ENCODE measurements at places on chromosomes 5 and 9. TPM values are rescaled to one million over a fixed set of nuclear protein-coding genes. Genes with fewer than 3 reads are reported as not detected.

The ZNF454 gene
- not detected for total RNA-seq

The SETX gene
- 39.3 TPM for total RNA-seq

The PAEP gene
- not detected for total RNA-seq

The SLC45A2 gene
- not detected for total RNA-seq

The C9 gene
- total RNA-seq, result not detected

DNA sequence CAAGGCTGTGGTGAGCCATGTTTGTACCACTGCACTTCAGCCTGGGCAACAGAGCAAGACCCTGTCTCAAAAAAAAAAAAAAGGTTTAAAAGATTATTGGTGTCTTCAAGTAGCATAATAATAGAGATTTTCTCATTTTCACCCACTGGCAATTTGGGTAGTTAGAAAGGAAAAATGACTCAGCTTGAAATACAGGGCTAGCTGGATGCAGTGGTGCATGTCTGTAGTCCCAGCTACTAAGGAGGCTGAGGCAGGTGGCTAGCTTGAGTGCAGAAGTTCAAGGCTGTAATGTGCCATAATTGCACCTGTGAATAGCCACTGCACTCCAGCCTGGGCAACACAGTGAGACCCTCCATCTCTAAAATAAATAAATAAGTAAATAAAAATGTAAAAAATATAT lies 111.1 kb downstream of the ARRDC3 start:
- no peak overlapping the region for H3K27ac ChIP-seq
- peaks cover 10% of the 10 kb centered on the region for H3K4me1 ChIP-seq
- H3K27me3 ChIP-seq, result no peaks in the 10 kb centered on the region
- H3K36me3 ChIP-seq, result no peaks in the 10 kb centered on the region
- DNase-seq, result no peak
- no peak overlapping the region for H3K4me3 ChIP-seq

GRCh38 chr5:177023303-177023664 lies 788 bp downstream of the ZNF346 start:
- no peaks in the 10 kb centered on the region for H3K27me3 ChIP-seq
- DNase-seq, result no peak
- peak overlapping the region; percentile 73 for H3K27ac ChIP-seq
- peak overlapping the region; percentile 92 for H3K4me3 ChIP-seq
- H3K36me3 ChIP-seq, result no peaks in the 10 kb centered on the region

GRCh38 chr5:30343707-30344106 lies 849.8 kb upstream of the CDH6 start:
- DNase-seq, result no peak
- no peaks in the 10 kb centered on the region for H3K27me3 ChIP-seq
- no peaks in the 10 kb centered on the region for H3K4me1 ChIP-seq

DNA sequence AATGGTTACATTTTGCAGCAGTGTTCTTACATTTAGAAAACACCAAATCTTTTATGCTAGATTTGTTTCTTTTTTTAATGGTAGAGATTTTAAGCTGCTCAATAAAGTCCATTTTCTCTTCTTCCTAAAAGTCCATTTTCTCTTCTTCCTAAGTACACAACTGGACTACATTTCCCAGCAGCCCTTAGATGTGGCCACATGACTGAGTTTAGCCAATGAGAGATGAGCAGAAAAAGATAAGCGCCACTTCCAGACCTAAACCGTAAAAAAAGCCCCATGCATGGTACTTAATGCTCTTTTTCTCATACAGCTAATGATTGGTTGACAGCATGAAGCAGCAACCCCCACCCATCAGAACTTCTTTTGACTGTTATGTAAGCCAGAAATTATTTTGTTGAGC lies 206.7 kb downstream of the FAM114A2 start:
- H3K36me3 ChIP-seq, result no peaks in the 10 kb centered on the region
- no peaks in the 10 kb centered on the region for H3K27me3 ChIP-seq
- H3K4me3 ChIP-seq, result no peak overlapping the region
- H3K4me1 ChIP-seq, result no peaks in the 10 kb centered on the region
- no peak overlapping the region for H3K27ac ChIP-seq

- DNase-seq, result no peak
- H3K27me3 ChIP-seq, result no peaks in the 10 kb centered on the region
- no peaks in the 10 kb centered on the region for H3K4me1 ChIP-seq
- no peaks in the 10 kb centered on the region for H3K36me3 ChIP-seq
Observed at GRCh38 chr9:98892288-98892687, 51.4 kb upstream of the COL15A1 start.

Measured in CD8-positive, alpha-beta memory T cell (primary cell).